ENCODE measurements at places on chromosomes 7 and 10.

GRCh38 chr7:148978091-148978490 lies 50.2 kb downstream of the PDIA4 start:
- DNase-seq, result no peak

DNA sequence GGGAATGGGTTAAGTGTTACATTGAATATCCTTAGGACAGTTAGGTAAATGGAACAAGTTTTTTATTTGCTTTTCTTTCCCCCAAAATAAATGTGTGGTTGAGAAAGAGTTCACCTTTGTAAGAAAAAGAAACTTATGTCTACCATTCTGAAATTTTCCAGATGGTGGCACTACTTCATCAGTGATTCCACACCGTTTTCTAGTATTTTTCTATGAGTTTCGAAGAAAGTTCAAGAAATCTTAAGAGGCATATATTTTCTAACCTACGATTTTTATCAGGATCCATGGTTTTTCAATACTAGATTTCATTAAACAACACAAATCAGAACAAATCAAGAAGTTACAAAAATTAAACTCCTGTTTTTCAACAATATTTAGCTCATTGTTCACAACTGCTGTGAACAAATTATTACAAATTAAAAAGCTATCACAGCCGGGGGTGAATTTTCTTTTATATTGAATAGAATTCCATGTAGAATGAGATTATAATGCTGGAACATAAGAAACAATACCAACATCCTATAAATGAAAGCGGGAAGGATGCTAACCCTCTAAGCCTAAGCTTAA lies 163.1 kb upstream of the NPVF start:
- DNase-seq, result peak; percentile 2

GRCh38 chr10:73509695-73510094 lies 13.9 kb upstream of the PPP3CB start:
- DNase-seq, result no peak

DNA sequence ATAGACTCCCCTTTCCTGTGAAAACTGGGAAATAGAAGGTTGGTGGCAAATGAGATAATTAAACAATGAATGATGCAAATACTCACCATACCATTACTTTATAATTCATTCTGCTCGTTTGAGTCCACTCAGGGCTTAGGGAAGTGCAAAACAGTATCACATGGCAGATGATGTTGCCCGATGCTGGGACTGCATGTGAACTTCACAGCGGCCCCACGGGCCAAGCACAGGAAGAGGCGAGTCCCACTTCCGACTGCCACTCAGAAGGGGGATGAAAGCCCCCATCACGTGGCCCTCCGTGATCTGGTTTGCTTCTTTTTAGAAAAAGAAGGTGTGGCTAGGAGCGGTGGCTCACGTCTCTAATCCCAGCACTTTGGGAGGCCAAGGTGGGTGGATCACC lies 71.5 kb downstream of the PRPF18 start:
- no peak for DNase-seq

DNA sequence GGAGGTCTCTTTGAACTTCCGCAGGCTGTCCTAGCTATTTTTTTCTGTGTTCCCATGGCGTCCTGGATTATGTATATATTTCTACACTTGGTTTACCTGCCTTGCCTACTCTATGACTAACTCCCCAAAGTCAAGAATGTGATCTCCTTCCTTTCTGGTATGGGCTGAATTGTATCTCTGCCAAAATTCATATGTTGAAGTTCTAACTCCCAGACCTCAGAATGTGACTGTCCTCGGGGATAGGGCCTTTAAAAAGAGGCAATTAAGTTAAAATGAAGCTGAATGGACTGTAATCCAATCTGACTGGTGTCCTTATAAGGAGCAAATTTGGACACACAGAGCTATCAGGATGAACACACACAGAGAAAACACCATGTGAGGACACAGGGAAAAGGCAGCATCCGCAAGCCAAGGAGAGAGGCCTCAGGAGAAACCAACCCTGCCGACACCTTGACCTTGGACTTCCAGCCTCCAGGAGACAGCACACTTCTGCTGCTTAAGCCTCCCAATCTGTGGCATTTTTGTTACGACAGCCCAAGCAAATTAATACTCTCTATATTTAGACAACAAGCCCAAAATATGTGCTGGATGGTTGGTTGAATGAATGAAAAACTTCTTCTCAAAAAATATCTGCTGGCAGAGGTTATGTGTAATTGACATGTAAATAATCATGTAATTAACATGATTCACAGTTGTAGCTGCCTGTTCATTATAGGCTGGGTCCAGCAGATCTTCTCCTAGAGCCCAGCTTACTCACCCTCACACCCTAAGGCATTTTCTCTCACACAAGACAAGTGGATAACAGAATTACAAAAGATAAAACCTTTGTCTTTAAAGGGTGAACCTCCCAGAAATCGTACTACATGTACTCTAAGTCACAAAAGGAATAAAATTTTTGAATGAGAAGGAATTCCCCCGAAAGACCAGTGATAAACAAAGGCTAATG lies 123.7 kb downstream of the CUBN start:
- no peak for DNase-seq

DNA sequence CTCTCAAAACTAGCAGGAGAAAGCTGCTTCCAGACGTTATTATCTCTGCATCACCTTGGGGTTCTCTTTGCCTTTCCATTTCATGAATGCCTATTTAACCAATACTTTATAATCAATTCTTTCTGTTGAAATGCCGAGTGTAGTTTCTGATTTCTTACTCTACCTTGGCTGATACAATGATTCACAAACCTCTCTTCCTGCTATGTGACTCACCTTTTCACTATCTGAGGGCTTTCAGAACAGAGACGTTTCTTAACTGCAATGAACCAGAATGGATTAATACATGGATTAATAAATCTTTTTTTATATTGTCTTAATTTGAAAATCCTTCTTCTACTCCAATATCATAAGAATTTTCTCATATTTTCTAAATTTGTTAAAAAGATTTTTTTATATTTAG lies 46.4 kb upstream of the ZNF746 start:
- DNase-seq, result no peak

- peak; percentile 19 for DNase-seq
Observed at GRCh38 chr7:5282543-5283316, at the start of gene SLC29A4. Gene SLC29A4, plus strand, starts transcription at chr7:5282943. Its CDS starts 4,874 bp downstream, at chr7:5287817.

DNA sequence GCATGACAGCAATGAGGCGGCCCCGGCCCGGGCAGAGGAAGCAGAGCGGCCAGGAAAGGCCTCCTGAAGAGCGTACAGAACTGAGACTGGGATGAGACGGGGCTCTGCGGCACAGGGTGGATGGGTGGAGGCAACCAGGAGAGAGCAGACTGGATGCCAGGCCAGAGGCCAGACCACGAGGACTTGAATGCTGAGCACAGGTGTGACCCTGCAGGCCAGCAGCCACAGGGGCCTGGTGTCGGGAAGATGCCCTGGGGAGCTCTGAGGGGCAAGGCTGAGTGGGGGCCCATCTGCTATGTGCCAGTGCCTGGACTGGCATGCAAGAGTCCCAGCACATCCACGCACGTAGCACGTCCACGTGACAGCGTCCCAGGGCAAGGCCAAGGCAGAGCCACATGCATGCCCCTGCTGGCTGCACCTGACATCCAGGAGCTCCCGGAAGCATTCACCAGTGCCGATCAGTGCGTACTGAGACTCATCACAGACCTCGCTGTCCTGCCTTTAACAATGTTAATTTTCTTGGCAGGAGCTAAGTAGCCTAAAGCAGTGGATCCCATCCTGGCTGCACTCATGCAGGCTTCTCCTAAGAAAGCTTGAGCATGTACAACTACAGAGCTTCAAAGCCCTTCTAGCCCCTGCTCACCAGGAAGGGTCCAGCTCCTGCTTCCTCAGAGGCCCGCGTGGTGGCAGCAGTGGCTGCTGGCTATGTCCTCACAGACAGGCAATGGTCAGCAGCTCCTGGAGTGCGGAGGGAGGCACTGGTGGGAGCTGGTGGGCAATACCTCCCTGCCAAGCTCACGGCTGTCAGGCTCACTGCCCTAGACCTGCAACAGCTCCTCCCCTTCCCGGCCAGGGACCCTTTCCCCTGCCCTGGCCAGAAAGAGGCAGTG lies 18.0 kb downstream of the GRID1 start:
- peak; percentile 18 for DNase-seq

GRCh38 chr7:67696878-67697277 lies 700.2 kb downstream of the TYW1 start:
- no peak for DNase-seq

DNA sequence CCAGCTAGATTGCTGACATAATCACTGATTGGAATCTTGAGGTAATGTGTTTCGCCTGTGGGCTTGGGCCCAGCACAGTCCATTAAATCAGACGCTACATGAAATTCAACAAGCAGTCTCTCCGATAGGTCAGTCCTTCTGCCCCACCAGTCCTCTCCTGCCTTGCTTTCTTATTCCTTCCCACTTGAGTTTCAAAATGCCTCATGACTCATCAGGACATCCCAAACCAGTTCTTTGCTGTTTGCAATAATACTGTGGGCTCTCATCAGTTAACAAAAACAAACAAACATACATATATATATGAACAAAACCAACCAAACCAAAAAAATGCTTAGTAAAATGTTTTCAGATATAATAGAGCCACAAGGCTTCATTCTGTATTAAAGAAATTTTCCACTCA lies 599.0 kb downstream of the SORCS1 start:
- DNase-seq, result no peak

- no peak for DNase-seq
Observed at GRCh38 chr10:132477398-132478340, 59.9 kb upstream of the INPP5A start.

DNA sequence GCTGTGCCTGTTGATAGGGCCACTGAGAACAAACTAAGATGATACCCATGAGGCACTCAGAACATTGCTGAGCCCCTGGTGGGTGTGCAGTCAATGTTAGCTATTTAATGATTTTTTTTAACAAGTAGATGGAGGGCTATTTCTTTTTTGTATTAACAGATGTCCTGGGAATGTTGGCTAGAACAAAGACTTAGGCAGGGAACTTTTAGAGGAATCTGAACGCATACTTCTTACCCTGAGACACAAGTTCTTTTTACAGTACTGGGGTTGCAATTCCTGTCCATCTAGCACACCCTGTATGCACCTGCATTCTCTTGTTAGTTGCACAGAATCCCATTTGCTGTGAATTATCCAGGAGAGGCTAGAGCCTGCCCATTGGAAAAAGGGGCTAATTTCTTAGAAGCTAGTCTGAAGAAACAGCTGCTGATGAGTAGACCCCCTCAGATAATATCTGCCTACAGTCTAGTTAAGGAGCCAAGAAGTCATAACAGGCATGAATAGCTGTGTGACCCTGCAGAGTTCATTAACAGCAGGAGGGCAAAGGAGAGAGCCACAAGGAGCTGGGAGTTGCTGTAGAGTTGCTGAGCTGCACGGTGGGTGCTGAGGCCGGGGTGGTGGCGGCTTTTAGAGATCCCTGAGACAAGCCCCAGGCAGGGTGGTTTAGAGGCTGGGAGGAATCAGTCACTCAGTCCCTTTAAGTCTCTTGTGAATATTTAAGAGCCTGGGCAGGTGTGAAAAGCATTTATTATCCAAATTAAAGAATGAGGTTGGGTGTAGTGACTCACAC lies 103.7 kb upstream of the FZD8 start:
- no peak for DNase-seq

GRCh38 chr7:28349637-28350036 lies 62.7 kb upstream of the CREB5 start:
- DNase-seq, result no peak

Measured in dermis blood vessel endothelial cell (primary cell).